ENCODE measurements at places on chromosomes 4 and X.

- DNase-seq, result no peak
Observed at GRCh38 chr4:41545238-41545637, 7.3 kb downstream of the LIMCH1 start.

DNA sequence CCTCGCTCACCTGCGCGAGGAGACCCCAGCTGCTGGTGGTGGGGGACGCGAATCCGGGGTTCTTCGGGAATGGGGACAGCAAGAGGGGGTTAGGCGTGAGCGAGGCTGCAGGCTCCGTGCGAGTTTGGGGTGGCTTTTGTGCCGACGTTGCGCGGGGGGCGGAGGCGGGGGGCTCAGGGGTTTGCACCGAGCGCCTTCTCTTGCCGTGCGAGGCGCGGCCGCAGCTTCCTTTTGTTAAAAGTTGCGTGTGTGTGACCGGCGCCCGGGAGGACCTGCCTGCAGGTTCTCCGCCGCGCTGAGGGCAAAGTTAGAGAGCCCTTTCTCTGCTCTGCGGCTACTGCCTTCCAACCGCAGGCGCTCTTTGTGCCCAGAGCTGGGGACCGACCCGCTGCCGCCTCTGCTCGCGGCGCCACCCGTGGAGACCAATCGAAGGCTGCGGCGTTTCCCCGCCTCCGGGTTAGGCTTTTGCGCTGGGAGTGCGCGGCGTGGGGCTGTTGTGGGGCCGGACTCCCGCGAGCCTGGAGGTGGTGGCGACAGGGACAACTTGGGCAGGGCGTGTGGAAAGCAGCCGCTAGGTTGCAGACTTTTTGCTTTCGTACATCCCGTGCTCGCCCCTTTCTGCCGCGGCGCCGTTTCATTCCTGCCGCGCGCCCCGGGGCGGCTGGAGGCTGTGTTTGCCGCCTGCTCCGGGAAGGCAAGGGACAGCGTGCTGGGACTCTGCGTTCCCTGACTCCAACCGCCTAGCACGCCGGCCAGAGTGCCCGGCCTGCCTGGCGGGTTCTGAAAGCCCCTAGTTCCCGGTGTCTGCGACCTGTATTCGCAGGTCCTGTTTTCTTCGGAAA is 716 bp downstream of the KIT start:
- DNase-seq, result no peak

GRCh38 chr4:169791062-169791461 is 33.3 kb upstream of the HPF1 start:
- no peak for DNase-seq

- no peak for DNase-seq
Observed at GRCh38 chr4:14837860-14838259, 164.4 kb upstream of the CPEB2 start.

- DNase-seq, result no peak
Observed at GRCh38 chrX:55451626-55451989, 319 bp upstream of the MAGEH1 start.

DNA sequence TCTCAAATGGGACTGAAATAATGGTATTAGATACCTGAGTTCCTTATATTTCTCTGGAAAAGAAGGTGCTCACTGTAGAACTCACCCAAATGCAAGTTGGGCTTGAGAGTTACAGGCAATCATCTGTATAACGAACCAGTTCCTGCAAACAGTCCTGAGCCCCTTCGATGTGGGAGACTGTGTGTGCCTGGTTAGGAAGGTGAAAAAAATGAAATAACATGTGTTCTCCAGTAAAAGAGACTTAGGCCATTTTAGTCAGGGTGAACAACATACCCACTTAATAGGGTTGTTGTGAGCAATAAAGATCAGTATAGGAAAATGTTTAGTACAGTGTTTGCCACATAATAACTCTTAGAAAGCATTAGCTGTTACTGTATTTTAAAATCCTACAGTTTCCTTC is 23.4 kb downstream of the STIM2 start:
- DNase-seq, result no peak

- DNase-seq, result no peak
Observed at GRCh38 chr4:138751309-138751708, 264.3 kb upstream of the NOCT start.

DNA sequence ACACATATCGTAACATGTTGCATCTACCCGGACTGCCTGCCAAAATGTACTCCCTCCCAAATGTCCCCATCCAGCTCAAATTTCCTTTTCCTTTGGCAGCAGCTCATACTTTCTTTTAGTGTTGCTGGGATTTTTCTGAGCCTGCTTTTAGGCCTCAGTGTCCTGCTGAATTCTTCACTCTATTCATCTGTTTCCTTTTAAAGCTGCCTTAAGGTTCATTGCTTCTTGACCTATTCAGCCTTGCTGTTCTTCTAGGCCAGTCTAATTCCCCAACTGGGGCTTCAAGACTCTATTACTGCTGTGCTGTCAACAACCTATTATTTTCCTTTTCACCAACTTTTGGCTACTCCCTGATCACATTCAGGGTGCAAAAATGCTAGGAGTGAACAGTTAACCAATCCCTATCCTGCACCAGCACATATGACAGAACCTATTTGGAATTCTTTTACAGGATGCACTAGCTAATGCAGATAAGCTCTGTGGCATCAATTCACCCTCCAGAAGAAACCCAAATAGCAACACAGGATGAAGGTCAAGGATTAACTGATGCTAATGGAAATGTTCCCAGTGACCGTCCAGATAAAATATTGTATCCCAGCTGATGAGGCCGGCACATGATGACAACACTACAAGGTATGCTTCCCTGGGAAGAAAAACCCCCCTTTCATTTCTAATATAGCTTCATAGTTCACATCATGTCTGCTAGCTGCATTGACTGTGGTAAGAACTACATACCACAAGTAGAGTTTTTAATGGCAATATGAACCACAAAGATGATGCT is 114.7 kb upstream of the TTC29 start:
- DNase-seq, result no peak

DNA sequence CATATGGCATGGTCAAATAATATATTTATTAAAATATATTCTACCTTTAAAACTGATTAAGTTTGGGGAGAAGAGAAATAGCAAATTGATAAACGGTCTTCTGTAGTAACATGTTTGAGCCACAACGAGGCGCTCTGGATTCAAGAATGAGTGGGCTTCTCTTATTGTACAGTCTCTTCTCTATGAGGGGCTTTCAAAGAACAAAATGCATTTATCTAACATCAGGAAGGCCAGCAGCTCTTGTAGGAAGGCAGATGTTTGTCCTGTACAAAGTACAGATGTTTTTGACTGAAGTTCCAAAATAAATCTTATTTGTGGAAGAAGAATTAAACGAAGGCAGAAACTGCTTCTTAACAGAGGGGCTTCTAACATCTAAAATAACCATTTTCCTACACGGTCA is 153.6 kb downstream of the RASL11B start:
- DNase-seq, result no peak

DNA sequence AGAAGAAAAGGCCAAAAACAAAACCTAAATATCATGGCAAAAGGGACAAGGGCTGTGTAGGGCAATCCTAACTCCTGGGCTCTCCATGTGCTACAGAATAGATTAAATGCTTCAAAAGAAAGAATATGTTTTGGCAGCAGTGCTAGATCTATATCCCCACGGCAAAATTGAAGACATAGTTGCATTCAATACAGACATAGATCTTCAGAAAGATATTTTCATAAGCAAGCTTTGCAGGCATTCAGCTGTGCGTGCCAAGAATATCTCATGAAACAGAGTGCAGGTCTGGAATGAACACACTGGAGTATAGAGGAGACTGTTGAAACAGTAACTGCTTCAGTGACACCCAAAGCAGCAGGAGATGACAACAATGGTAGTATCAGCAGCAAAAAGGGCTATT is 1476.9 kb downstream of the ARAP2 start:
- DNase-seq, result no peak

GRCh38 chrX:49760290-49760890 is 64.6 kb upstream of the PAGE1 start:
- DNase-seq, result no peak

- no peak for DNase-seq
Observed at GRCh38 chr4:123014038-123014437, 91.6 kb upstream of the NUDT6 start.

DNA sequence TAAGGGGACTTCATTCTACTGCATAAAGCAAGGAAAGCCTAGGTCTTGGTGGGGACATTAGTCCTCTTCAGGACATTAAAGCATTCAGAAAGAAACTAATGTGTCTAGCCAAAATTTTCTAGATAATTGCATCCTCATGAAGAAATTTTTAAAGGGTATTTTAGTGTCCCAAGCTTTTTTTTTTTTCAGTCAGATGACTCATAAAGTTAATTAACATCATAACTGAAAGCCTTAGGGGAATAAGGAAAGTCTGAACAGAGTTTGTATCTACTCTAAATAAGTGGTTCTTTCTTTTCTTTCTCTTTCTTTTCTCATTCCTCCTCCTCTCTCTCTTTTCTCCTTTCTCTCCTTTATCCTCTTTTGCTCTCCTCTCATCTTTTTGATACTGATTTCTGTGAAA is 202.4 kb downstream of the ADAMTS3 start:
- DNase-seq, result no peak

GRCh38 chr4:61359301-61359700 is 159.2 kb downstream of the ADGRL3 start:
- DNase-seq, result no peak

DNA sequence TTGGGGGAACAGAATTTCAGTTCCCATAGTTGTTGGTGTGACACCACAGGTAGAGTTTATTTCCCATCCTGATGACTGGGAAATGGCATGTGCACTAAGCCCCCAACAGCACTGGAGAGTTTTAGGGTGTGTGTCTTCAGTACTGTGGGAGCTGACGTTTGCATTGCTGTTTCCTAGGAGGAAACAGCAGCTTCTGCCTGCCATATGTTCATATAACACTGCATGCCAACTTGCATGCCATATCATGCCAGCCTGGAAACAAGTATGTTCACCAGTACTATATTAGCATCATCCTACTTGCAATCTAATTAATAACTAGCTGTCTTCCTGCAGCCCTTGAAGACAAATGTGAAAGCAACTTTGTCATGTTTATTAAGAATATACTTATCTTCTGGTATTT is 58.2 kb downstream of the NAA11 start:
- DNase-seq, result no peak

GRCh38 chrX:131626681-131627296 is 82.9 kb downstream of the OR13H1 start:
- DNase-seq, result no peak

- DNase-seq, result no peak
Observed at GRCh38 chrX:51476930-51477329, 19.5 kb downstream of the NUDT11 start.

- no peak for DNase-seq
Observed at GRCh38 chr4:78799551-78800495, 23.7 kb downstream of the BMP2K start.

- DNase-seq, result no peak
Observed at GRCh38 chr4:6071959-6072720, 53.9 kb upstream of the C4orf50 start.

DNA sequence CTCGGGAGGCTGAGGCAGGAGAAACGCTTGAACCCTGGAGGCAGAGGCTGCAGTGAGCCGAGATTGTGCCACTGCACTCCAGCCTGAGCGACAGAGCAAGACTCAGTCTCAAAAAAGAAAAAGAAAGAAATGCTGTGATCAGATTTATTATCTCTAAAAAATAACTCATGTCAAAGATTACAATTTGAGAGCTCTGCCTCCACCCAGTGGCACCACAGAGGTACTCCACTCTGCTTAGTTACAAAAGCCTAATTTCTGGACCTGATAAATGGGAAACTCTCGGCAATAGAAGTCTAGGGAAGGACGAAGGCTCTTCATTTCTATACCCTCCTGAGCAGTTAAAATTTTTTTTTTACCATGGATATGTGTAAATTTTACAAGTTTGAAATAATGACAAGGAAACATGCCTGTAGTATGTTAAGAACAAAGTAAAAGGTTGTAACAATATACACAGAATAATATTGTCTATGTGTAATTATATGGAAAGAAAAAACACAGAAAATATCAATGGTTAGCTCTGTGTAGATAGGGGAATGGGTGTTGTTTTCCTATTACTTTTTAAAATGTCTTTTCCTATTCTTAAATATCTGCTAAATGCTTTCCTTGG is 149.8 kb downstream of the STIM2 start:
- peak; percentile 37 for DNase-seq

DNA sequence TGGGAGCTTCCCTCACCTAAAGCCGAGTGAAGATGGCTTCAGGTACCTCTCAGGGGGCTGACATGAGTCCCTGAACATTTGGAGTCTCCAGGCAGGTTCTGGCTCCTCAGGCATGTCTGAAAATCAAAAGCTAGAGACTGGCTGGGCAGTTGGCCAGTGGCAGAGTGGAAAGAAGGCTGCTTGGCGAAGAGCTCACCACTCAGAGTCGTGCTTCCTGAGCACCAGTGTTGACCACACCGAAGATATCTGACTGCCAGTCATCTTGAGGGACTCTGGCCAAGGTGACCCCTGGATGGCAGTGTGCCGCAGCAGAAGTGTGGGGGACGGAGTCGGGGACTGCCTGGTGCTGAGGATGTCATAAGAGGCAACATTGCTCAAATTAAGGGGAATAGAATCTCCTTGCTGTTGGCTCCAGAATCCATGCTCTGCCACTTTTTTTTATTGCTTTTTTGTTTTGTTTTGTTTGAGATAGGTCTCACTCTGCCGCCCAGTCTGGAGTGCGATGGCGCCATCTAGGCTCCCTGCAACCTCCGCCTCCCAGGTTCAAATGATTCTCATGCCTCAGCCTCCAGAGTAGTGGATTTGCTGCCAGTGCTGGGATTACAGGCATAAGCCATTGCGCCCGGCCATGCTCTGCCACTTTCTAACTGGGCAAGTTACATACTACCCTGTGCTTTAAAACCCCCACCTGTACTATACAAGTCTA is 172.5 kb upstream of the GATB start:
- DNase-seq, result no peak

DNA sequence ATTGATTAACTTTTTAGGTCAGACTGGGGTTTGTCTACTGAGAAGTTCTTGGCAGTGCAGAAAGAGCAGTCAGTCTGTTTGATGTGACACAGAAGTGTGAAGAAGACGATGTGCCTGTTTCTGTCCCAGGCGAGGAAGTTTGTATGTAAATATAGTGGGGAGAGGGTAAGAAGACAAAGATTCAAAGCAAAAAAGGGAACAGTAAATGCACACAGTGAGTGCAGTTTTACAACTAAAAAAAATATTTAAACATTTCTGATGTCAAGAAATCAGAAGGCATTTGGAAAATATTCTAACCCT is 264.9 kb downstream of the RAPGEF2 start:
- no peak for DNase-seq

DNA sequence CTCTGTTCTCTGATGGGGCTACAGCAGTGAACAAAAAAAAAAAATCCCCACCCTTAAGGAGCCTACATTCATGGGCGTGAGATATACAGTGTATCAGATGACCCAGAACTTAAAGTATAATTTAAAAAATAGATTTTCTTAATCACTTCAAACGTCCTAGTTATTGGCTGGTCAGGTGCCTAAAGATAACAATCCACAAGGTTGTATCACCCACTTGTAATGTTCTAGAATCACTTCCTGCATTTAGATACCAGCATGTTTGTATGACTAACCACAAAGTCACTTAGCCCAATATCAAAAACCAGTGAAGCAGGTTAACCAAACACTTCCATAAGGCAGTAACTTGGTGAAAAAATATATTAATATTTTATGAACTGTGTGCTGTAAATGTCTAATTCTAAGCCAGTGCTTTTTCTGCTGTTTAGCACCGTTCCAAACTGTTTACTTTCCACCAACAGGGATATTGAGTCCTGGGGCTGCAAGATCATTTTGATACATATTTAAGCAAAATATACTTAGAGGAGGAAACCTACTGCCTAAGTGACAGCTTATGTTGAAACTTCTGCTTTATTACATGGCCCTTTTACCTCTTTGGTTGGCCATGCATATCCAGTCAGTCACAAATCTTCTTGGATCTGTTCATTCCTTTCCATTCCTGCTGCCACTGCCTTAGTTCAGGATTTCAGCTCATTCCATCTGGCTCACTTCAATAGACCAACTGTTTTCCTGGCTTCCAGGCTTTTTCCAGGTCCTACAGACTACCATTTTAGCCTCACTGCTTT is 43.3 kb downstream of the CD40LG start:
- no peak for DNase-seq

- peak; percentile 29 for DNase-seq
Observed at GRCh38 chr4:163544407-163545038, 50.0 kb downstream of the TMA16 start.
